Effector memory CD8-positive, alpha-beta T cell (primary cell): ENCODE measurements at places on chromosomes 6 and 20.

- DNase-seq: no peak
- H3K27ac ChIP-seq: peak overlapping the region; percentile 65
- H3K36me3 ChIP-seq: peaks cover 8% of the 10 kb centered on the region
- H3K27me3 ChIP-seq: no peaks in the 10 kb centered on the region
Observed at GRCh38 chr6:170082067-170082466, 208.8 kb downstream of the DLL1 start.

DNA sequence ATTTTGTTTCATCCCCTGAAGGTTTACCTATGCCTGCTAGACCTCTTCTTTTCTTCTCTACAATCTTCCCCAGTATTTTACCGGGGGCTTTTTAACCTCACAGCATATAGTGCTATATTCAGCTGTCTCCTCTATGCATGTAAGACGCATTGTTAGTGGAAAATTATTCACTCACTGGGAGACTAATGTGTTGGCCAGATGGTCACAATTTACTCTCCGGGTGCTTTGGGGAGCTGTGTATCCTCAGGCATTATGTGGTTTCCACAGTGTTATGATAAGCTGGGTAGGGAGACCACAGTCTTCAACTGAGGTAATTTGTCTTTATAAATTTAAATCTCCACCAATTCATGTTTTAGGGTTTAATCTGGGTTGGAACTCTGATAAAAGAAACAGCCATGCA lies 553.8 kb upstream of the PTCHD4 start:
- no peak overlapping the region for H3K4me3 ChIP-seq
- DNase-seq: no peak
- no peaks in the 10 kb centered on the region for H3K4me1 ChIP-seq
- H3K27me3 ChIP-seq: no peaks in the 10 kb centered on the region
- H3K36me3 ChIP-seq: no peaks in the 10 kb centered on the region

GRCh38 chr20:19512886-19513677 lies 245.0 kb upstream of the RIN2 start:
- no peaks in the 10 kb centered on the region for H3K27me3 ChIP-seq
- no peak overlapping the region for H3K27ac ChIP-seq
- DNase-seq: no peak
- no peaks in the 10 kb centered on the region for H3K4me1 ChIP-seq
- H3K36me3 ChIP-seq: no peaks in the 10 kb centered on the region
- no peak overlapping the region for H3K4me3 ChIP-seq

DNA sequence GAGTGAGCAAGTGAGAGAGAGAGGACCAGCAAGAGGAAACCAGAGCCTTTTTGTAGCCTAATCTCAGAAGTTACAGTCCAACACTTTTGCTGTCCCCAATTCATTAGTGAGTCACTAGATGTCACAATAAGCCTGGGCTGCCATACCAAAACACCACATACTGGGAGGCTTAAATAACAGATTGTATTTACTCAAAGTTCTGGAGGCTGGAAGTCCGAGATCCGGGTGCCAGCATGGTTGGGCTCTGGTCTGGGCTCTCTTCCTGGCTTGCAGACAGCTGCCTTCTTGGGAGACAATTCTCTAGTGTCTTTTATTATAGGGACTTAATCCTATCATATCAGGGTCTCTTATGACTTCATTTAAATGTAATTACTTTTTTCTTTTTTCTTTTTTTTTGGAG lies 50.7 kb upstream of the FERMT1 start:
- no peaks in the 10 kb centered on the region for H3K4me1 ChIP-seq
- H3K36me3 ChIP-seq: no peaks in the 10 kb centered on the region
- no peak overlapping the region for H3K4me3 ChIP-seq
- no peak overlapping the region for H3K27ac ChIP-seq

GRCh38 chr20:44748005-44748370 lies 2.3 kb downstream of the KCNK15 start:
- H3K27ac ChIP-seq: no peak overlapping the region
- no peak overlapping the region for H3K4me3 ChIP-seq
- no peak for DNase-seq
- H3K4me1 ChIP-seq: peaks cover 3% of the 10 kb centered on the region
- H3K27me3 ChIP-seq: peaks cover 82% of the 10 kb centered on the region
- no peaks in the 10 kb centered on the region for H3K36me3 ChIP-seq

DNA sequence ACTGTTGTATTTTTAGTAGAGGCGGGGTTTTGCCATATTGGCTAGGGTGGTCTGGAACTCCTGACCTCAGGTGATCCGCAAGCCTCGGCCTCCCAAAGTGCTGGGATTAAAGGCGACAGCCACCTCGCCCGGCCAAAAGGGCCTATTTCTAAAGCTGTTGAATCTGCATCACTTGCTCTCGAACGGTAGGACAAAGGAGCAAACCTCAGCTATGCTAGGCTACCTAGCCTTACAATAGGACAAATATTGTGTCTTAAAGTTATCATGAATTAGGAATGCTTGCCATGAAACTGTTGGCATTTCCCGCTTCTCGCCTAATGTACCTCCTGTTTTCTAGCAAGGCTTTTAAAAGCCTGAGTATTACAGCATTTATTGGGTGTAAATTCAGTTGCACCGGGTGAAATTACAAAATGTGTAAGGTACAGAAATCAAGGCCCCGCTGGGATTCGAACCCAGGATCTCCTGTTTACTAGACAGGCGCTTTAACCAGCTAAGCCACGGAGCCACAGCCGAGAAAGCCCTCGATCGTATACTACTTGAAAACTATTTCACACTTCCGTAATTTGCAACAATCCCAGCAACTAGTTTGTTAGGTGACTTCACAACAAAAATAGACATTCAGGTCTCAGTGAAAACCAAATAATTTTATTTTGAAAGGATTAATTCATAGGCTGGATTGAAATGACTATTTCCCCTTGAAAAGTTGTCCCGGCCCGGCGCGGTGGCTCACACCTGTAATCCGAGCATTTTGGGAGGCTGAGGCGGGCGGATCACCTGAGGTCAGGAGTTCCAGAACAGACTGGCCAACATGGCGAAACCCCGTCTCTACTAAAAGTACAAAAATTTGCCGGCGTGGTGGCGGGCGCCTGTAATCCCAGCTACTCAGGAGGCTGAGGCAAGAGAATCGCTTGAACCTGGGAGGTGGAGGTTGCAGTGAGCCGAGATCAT lies 211.6 kb upstream of the ZNF184 start:
- H3K4me1 ChIP-seq: peaks cover 32% of the 10 kb centered on the region
- H3K36me3 ChIP-seq: peaks cover 70% of the 10 kb centered on the region
- peaks cover 36% of the 10 kb centered on the region for H3K27me3 ChIP-seq

GRCh38 chr6:152229330-152229729 lies 407.8 kb downstream of the SYNE1 start:
- DNase-seq: no peak
- H3K4me1 ChIP-seq: no peaks in the 10 kb centered on the region
- no peak overlapping the region for H3K27ac ChIP-seq
- H3K27me3 ChIP-seq: no peaks in the 10 kb centered on the region

DNA sequence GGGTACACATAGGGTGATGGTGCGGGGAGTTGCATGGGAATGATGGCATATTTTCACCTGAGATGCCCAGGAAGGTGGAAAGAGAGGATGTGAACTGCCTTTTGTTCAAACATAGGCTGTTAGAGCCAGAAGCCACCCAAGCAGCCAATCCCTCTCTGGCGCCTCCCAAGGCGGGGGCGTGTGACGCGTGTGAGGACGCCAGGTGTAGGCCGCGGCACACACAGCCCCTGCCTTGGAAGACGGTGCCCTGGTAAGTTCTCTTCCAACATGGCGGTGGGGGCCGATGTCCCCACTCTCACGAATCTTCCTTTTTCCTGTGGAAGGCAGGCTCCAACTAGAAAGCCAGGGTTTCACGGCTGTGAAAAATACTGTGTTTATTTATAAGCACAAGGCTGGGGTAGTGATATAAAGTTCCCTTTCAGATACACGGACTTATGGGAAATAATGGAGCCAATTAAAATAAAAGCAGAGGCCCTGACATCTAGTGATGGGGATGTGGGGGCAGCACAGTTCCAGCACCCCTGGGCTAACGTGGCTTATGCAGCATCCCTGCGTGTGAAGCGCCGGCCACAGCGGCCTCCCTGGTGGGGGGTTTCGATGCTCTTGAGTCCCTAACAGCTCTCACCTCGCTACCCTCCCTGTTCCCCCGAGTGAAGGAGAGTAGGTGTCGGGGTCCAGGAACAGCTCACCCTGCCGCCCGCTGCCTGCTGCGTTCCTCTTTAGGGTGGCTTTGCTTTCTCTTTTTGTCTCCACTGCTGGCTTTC lies 28.3 kb downstream of the CDH4 start:
- DNase-seq: no peak
- H3K36me3 ChIP-seq: no peaks in the 10 kb centered on the region
- no peak overlapping the region for H3K4me3 ChIP-seq
- H3K27me3 ChIP-seq: no peaks in the 10 kb centered on the region
- H3K4me1 ChIP-seq: no peaks in the 10 kb centered on the region
- H3K27ac ChIP-seq: no peak overlapping the region

GRCh38 chr6:112193117-112193516 lies 61.2 kb downstream of the LAMA4 start:
- peaks cover 19% of the 10 kb centered on the region for H3K27me3 ChIP-seq
- peaks cover under 1% of the 10 kb centered on the region for H3K4me1 ChIP-seq
- no peak overlapping the region for H3K27ac ChIP-seq
- no peaks in the 10 kb centered on the region for H3K36me3 ChIP-seq
- H3K4me3 ChIP-seq: no peak overlapping the region
- no peak for DNase-seq

- peak overlapping the region; percentile 81 for H3K27ac ChIP-seq
- H3K36me3 ChIP-seq: peaks cover 18% of the 10 kb centered on the region
- no peaks in the 10 kb centered on the region for H3K27me3 ChIP-seq
- H3K4me1 ChIP-seq: peaks cover 33% of the 10 kb centered on the region
- no peak for DNase-seq
Observed at GRCh38 chr6:70667256-70667710, 400 bp upstream of the SMAP1 start.

DNA sequence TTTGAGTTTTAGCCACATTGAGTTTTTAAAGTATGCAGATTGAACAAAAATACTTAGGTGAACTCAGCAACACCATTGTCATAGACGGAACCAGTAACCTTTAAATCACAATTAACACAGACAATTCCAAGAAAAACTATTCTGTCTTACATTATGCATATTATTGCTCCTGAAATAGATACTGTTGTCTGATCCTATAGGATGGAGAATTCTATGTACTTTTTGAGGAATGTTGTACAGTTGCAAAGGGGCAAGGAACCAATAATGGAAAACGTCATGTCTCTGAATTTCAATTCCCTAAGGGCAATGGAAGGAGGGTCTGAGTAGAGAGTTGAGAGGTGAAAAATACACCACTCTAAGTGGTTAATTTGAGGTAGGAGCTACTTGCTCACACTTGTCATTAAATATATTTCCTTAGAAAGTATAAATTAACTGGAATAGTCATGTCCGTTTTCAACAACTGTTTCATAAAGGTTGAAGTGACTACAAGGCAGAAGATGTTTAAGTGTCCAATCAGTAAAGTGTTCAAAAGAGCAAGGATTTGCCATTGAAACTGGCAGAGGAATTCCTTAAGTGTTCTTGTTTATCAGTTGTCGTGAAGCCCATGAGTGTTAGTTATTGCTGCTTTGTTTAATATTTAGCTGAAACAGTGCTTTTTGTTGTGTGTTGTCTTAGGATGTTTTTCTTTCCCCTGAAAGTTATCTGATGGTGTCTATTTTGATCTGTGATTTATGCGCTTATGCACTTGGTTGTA lies 1.3 kb downstream of the NKAIN2 start:
- no peak overlapping the region for H3K27ac ChIP-seq
- H3K36me3 ChIP-seq: no peaks in the 10 kb centered on the region
- H3K27me3 ChIP-seq: peaks cover 40% of the 10 kb centered on the region
- peak overlapping the region; percentile 34 for H3K4me3 ChIP-seq

DNA sequence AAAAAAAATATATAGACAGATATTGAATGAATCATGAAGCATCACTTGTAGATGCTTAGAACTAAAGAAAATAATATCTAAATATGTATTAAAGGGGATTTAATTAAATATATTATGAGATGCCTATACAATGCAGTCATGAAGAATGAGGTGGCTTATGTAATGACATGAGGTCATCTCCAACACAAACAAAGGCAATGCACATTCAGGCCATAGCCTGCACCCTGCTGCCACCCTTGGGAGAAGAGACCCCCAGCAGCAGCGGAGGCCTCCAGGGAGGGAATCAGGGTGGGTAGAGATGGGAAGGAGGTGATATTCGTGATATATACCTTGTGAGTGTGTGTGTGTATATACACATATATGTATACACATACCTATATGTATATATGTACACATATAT lies 26.4 kb upstream of the SSTR4 start:
- H3K36me3 ChIP-seq: no peaks in the 10 kb centered on the region
- no peak overlapping the region for H3K27ac ChIP-seq
- no peaks in the 10 kb centered on the region for H3K27me3 ChIP-seq
- no peak for DNase-seq

GRCh38 chr20:41411391-41411847 lies 44.8 kb upstream of the EMILIN3 start:
- H3K27me3 ChIP-seq: no peaks in the 10 kb centered on the region
- peaks cover 24% of the 10 kb centered on the region for H3K4me1 ChIP-seq
- H3K4me3 ChIP-seq: no peak overlapping the region
- no peak overlapping the region for H3K27ac ChIP-seq

DNA sequence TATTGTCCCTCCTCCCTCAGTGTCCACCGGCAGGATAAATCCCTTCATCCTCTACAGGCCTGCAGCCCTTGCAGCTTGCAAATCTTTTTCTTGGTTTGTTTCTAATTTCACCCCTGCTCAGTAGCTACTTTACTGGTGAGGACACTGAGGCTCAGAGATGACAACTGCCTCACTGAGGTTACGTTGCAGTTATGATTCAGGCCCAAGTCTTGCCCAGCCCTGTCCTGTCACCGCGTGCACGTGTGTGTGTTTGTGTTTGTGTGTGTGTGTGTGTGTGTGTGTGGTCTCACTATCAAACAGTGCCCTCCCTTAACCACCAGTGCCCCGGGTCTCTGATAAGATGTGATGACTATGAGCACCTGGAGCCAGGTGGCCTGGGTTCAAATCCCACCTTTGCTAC lies 21.1 kb downstream of the FAM110A start:
- no peak overlapping the region for H3K4me3 ChIP-seq
- no peak for DNase-seq
- no peaks in the 10 kb centered on the region for H3K27me3 ChIP-seq
- no peaks in the 10 kb centered on the region for H3K36me3 ChIP-seq
- peaks cover 34% of the 10 kb centered on the region for H3K4me1 ChIP-seq

DNA sequence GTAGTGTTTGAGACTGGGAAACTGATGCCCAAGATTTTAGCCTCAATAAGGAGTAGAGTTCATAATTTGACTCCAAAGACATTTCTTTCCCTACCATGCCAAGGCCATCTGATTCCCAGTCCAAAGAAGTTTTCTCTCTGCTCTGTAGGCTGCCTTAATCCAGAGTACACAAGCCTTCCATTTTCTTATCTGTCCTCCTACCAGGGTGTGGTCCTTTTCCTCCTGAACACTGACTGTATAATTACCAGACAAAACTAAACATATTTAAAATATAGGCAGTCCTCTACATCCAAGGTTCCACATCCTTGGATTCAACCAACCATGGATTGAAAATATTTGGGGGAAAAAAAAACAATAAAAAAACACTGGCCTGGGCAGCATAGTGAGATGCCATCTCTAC lies 108.4 kb downstream of the SLC16A10 start:
- no peak for DNase-seq
- H3K4me1 ChIP-seq: no peaks in the 10 kb centered on the region
- no peaks in the 10 kb centered on the region for H3K36me3 ChIP-seq
- peaks cover 16% of the 10 kb centered on the region for H3K27me3 ChIP-seq

GRCh38 chr6:126086560-126086959 lies 100.2 kb downstream of the TRMT11 start:
- H3K27ac ChIP-seq: no peak overlapping the region
- H3K36me3 ChIP-seq: no peaks in the 10 kb centered on the region
- H3K4me3 ChIP-seq: no peak overlapping the region
- DNase-seq: no peak

GRCh38 chr6:157823528-157824370 lies 703 bp downstream of the SNX9 start:
- peaks cover 13% of the 10 kb centered on the region for H3K27me3 ChIP-seq
- DNase-seq: peak; percentile 39
- peaks cover 13% of the 10 kb centered on the region for H3K4me1 ChIP-seq
- H3K36me3 ChIP-seq: peaks cover 8% of the 10 kb centered on the region
- H3K27ac ChIP-seq: peak overlapping the region; percentile 91
- H3K4me3 ChIP-seq: peak overlapping the region; percentile 90
